ENCODE measurements at places on chromosomes 3 and 15. TPM values are rescaled to one million over a fixed set of nuclear protein-coding genes. Genes with fewer than 3 reads are reported as not detected.

DNA sequence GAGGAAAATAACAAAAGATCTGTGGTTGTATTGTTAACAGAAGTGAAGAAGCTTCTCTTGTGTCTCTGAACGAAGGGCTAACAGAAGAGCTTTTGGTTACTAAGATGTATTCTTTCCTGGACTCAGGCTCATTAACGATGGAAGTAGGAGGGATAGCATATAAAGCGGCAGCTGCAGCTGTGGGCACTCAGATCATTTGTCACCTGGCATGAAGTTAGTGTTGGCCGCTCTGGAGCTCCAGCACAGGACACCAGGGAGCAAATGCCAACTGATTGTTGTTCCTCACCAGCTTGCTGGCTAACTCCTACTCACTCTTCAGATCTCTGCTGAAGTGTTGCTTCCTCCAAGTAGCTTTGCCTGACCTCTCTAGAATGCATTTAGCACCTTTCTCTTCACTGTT, 15.5 kb upstream of the SLITRK3 start:
- DNase-seq, result no peak

GRCh38 chr15:96553451-96553850, 223.0 kb downstream of the NR2F2 start:
- no peak for DNase-seq

- DNase-seq, result peak; percentile 70
Measured at GRCh38 chr15:85380812-85381642, 624 bp downstream of the AKAP13 start.

DNA sequence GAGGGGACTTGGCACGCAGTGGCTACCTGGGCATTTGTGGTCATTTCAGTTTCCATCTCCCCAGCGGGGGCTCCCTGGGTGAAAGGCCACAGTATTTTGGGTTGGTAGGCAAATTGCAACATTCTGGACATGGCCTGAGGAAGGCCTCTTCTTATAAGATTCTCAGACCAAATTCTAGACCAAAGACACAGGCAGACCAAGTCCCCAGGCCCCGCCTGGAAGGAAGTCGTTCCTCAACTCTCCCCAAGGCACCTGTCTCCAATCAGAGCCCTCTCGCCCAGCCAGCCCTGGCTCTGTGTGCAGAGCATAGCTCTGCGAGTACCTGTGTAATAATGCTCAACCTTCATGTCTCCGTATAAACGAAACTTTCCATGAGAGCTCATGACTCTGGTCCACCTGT, 53.1 kb downstream of the GRIP2 start:
- DNase-seq, result peak; percentile 25

ARPC4 gene
- 110 TPM for total RNA-seq

GRCh38 chr15:100463515-100463914, 65.2 kb downstream of the CERS3 start:
- DNase-seq, result no peak

- no peak for DNase-seq
Measured at GRCh38 chr3:117512975-117513374, 803.4 kb downstream of the TUSC7 start.

GRCh38 chr3:126538316-126538715, 14.4 kb downstream of the CHST13 start:
- no peak for DNase-seq

Measured in ovary (tissue), 10 donors.